ENCODE measurements at places on chromosomes 7 and 10.

DNA sequence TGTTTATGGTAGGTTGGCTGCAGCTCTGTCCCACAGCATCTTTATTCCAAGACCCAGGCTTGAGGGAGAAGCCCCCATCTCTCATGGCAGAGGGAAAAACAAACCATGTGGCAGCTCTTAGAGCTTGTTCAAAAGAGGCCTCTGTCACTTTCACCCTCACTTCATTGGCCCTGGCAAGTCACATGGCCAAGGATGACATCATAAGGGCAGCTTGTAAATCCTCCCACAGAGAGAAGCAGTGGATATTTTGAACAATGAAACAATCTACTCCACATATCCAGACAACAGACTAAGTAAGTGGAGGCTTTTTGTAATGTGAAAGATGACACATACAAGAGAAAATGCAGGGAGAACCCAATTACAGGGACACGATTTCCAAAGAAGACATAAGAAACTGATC is 108.1 kb downstream of the GRID1 start:
- no peak for DNase-seq

- no peak for DNase-seq
Observed at GRCh38 chr10:85315657-85316056, 987.3 kb downstream of the CCSER2 start.

DNA sequence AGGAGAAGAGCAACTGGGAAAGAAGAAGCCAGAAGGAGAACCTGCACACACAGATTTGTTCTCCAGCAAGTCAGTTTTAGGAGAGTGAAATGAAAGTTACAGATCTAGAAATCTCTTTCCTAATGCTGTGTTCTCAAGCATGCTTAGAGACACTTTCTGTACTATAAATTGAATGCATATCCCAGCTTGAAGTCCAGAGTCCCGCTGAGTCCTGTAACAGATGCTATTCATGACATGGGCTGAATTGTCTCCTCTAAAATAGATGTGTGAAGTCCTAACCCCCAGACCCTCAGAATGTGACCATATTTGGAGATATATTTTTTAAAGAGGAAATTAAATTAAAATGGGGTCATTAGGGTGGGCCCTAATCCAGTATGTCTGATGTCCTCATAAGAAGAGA is 46.9 kb upstream of the GJD4 start:
- no peak for DNase-seq

DNA sequence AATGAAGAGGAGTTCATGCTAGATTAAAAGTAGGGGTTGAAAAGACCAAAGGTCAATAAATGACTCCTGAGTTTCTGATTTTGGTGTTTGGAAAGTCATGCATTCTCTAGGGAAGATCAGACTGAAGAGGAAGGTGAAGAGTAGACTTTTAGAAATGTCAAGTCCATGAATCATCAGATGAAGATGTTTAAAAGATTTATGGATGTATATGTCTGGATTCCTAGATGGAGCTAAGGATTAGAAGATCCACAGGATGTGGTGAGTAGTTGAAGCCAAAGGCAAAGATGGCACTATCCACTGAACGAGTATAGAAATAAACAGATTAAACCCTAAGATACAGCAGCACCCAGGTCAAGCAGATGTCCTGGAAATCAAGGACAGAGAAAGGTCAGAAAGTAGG is 298.5 kb downstream of the GPAM start:
- no peak for DNase-seq

DNA sequence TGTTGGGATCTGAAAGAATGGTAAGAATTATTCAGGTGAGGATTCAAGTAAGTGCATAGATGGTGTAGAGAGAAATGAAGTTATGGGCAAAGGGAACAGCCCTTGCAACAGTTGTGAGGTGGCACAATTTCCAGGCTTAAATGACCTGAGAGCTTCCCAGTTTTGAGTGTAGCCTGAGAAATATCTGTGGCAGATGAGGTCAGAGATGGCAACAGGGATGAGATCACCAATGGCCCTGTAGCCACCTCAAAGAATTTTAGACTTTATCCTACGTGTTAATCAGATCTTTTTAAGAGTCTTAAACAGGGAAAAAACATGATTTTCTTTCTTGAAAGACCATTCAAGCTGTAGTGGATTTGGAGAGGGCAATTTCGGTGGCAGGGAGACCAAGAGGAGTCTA is 1.9 kb upstream of the NRF1 start:
- DNase-seq = no peak

GRCh38 chr10:17643339-17643754 is 604 bp upstream of the STAM start:
- peak; percentile 66 for DNase-seq

- no peak for DNase-seq
Observed at GRCh38 chr7:73341877-73342276, 13.9 kb downstream of the FKBP6 start.

GRCh38 chr7:82655965-82656364 is 212.4 kb upstream of the CACNA2D1 start:
- DNase-seq = no peak

- DNase-seq = no peak
Observed at GRCh38 chr10:119531067-119531466, 11.5 kb downstream of the RGS10 start.

- DNase-seq = no peak
Observed at GRCh38 chr7:3859431-3859830, 558.4 kb downstream of the SDK1 start.

GRCh38 chr10:89543841-89544240 is 8.4 kb upstream of the SLC16A12 start:
- DNase-seq = no peak

DNA sequence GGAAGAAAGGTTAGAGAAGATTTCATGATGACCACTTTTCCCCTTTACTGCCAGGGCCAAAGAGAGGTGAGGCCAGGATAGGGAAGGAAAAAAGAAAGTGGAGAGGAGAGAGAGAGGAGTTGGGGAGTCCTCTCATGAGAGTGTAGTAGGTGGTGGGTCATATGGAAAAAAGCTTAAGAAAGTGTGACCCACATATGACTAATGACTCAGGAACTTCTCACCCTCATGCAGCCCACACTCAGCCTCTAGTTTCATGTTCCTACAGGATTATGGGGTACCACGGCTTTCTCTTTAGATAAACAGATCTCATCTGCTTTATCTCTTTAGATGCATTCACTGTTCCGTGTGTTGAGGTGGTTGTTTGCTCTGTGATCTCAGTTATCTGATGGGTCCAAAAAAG is 462.5 kb upstream of the IGFBP3 start:
- DNase-seq = peak; percentile 12

DNA sequence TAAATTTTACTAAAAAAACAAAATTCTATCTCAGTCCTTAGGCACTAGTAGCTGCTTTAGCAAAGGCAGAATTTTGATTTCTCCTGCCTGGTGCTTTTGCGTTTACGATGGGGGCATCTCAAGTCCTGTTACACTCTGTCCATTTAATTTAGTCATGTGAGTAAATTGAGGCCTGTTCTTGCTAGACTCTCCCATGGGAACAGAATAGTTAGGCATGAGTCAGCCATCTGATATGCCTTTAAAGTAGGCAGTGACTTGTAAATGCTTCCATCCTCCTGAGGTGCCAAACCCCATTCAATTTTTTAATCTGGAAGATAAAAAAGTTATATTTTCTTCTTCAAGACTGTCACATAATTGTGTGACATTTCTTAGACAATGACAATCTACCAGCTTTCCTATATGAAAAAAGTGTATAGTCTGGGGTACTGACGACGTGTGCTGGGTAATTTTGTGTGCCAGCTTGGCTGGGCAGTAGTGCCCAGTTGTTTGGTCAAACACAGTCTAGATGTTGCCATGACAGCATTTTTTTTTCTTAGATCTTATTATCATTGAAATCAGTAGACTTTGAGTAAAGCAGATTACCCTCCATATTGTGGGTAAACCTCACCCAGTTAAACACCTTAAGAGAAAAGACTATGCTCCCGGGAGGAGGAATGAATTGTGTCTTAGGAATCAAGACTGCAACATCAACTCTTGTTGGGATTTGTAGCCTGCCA is 603.4 kb downstream of the SORCS1 start:
- no peak for DNase-seq

DNA sequence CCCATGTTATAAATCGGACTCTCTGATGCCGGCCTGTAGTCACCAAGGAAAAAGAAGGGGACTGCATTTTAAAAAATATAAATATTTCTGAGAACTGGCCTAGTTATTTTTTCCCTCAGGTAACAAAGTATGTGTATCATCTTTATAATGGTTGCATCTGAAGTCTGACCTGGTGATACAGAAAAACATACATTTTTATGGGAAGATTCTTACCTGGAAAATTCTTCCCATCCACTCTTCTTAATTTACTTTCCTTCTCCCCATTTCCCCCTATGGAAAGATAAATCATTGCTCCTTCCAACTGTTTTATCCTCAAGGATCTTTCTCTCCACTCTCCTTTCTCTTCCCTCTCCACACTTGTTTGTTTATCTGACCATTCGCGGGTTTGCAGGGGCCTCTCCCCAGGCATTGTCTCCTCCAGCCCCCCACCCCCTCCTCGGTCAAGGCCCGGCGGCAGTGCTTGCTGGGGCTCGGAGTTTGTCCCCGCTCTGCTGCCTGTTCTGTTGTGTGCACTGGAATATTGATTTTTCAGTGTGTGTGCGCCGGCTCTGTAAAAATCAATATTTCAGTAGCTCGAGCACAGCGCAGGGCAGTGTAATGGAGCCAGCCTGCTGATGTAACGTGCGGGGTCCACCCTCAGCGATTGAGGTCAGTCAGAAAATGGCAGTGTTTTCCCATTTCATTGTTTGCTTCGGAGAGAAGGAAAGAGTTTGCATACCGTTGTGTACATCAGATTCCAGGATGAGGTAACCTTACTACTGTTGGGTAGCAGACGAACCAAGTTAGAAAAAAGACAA is 199.5 kb upstream of the NFE2L3 start:
- no peak for DNase-seq

- no peak for DNase-seq
Observed at GRCh38 chr10:20207653-20208052, 391.4 kb downstream of the PLXDC2 start.

DNA sequence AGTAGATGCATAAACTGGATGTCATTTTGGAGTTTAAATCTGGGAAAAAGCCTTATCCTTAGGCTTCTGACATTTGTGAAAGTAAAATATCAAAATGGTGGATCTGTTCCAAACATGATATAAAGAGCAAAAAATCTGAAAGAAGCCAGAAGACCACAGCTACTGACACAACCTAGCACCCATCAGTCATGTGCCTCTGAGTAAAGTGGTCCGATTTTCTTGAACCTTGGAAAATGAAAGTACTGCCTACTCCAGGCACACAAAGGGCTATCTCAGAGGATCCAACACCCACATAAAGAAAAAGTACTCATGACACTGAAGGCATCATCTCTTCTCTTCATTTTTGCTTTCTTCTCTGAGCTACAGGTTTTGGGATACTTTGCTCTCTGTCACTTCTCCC is 150.7 kb downstream of the KMT2E start:
- no peak for DNase-seq

DNA sequence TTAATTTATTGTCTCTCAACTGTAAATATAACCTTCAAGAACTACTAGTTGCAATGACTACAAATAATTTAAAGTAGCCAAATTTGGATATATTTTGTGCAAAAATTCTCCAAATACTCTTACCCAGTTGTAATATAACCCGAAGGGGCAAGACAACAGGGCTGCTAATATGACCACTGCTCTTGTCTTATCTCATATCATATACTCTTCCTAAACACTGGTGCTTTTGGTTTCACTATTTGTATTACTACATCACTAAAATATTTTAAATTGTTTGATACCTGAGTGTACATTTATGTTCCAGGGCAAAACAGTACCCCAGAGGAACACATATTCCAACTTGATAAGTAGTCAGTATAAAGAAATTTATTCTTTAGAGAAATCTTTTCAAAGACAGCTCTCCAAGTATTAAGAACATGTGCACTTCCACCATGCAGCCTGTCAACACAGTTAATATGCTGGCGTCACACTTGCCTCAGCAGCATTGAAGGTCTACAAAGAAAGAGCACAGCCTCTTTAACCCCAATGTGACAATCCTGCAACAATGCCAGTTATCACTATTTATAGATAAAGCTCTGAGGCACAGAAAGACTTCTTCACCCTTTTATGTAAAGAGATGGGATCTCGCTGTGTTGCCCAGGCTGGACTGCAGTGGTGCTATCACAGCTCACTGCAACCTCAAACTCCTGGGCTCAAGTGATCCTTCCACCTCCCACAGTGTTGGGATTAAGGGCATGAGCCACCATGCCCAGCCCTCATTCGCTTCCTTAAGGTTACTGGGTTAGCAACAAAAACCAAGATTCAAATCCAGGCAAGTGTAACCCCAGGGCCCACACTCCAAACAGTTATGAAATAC is 37.8 kb downstream of the RHEB start:
- DNase-seq = no peak

Measured in kidney epithelial cell (primary cell).